ENCODE measurements at places on chromosomes 11 and 22.

DNA sequence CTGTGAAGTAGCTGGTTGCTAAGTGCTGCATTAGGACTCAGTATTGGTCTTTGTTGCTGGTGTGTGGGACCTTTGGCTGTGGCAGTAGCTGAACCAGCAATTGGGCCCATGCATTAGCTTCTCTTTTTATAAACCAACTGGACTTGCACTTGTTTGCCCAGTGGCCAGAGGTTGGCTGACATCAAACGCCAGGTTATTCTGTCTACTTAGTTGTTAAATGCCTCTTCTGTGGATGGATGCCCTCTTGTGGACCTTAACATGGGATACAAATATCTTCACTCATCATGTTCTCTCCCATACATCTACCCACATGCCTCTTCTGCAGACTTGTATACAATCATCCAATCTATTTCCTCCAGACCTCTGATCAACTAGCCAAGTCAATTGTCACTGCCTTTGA lies 26.4 kb upstream of the ARHGAP20 start:
- no peak for DNase-seq

DNA sequence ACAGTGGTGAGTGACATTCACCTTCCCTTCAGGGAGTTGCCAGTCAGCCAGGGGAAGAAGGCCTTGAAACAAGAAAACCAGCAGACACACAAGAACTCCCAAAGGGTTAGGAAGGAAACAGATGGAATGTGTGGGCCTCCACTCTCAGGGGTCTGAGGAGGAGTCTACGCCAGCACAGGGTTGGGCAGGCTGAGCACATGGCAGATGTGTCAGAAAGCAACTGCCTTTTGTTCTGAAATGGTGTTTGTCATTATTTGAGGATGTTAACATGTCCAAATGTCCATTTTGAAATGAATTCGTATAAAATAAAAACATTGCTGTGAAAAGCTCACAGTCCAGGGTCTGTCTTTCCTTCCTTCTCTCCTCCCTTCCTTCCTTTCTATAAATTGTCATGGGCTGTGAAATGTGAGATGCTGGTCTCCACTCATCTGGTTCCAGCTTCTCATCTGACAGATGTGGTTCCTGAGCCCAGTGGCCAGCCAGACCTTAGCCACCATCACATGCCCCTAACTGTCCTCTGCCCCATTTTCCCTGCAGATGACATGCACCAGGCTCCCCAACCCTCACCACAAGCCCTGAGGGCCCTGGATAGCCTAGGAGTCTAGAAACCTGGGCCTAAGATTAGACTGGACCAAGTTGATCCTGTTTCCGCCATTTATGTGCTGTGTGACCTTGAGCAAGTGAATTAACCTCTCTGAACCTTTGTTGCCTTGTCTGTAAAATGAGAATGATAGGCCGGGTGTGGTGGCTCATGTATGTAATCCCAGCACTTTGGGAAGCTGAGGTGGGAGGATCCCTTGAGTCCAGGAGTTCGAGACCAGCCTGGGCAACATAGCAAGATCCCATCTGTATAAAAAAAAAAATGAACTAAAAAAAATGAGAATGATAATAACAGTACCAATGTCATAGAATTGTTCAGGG lies 56.2 kb upstream of the CRYBB3 start:
- DNase-seq = no peak

- no peak for DNase-seq
Observed at GRCh38 chr11:8097062-8097461, 16.1 kb downstream of the TUB start.

- DNase-seq = no peak
Observed at GRCh38 chr11:104759464-104759863, 138.8 kb downstream of the CASP12 start.

DNA sequence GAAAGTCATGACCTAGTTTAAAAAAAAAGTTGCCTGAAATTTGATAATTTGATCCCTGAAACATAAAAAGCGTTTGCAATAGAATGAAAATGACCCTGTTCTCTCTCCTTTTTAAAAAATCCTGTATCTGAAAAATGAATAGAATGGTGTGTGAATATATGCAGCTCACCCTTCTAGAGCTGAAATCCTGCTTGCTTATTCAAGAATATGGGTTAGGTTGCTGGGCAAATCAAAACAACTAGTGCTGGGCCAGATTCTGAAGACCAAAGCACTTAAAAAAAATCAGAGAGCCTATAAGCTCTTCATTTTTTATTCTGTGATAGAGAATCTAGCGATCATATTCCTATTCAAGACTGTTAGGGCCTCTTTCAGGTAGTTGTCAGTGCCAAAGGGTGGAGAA lies 131.6 kb downstream of the MPPED2 start:
- DNase-seq = no peak

DNA sequence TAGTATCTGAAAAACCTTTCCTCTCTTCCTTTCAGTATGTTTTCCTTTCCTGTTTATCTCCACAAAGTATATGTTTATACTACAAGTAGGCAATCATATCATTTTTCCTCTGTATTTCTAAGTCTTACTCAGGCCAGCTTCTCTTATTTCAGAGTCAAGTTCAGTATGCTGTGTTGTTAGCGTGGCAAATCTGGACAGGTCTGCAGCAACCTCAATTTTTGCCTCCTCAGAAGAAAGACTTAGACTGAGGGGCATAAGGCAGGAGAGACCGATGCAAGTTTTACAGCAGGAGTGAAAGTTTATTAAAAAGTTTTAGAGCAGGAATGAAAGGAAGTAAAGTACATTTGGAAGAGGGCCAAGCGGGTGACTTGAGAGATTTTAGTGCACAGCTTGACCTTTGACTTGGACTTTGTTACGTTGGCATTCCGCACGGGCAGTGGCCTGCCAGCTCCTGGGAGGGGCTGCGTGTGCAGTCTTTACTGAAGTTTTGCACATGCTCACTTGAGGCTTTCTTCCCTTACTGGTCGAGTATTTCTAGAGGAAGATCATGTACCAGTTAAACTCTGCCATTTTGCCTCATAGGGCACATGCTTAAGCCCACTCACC lies 343.2 kb downstream of the NTM start:
- no peak for DNase-seq

GRCh38 chr11:104782377-104782754 lies 115.9 kb downstream of the CASP12 start:
- DNase-seq = no peak

DNA sequence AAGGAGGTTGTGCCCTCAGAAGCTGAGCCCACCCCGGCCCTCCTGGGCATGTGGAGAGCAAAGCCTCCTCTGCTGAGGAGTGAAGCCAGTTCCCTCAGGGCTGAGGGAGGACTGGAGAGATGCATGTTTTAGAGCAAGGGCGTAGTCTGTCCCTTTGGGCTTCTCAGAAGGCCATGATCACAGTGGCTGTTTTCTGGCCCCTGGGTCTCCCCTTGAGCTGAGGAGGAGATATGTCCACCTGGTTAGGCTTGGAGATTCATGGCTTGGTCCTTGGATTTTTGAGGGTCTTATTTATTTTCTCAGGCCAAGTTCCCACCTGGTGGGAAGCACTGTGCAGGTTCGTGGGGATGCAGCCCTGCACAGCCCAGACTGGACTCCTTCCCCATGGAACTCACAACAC lies 46.5 kb upstream of the THY1 start:
- DNase-seq = no peak

DNA sequence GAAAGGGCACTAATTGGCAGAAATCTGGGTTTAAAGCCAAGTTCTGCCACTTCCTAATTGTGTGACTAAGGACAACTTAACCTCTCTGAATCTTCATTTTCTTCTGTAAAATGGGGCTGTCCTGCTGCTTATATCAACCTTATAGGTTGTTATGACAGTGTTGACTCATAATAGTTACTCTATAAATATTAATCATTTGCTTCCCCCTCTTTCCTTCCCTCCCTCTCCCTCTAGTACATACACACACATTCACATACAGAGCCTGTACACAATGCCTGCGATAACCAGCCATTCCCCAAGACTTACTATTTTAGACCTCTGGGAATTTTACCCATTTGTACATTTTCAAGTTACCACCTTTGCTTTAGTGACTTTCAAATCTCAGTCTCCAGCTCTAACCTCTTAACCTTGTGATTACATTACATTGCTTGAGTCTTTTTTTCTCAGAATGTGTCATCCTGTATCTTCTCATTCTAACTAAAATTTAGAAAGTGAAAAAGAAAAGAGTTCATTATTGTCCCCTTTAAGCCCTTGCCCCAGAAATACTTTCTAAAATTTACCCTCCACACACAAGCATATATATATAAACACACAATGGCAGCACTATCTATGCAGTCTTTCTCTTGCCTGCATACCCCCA lies 31.9 kb downstream of the GDPD4 start:
- no peak for DNase-seq

DNA sequence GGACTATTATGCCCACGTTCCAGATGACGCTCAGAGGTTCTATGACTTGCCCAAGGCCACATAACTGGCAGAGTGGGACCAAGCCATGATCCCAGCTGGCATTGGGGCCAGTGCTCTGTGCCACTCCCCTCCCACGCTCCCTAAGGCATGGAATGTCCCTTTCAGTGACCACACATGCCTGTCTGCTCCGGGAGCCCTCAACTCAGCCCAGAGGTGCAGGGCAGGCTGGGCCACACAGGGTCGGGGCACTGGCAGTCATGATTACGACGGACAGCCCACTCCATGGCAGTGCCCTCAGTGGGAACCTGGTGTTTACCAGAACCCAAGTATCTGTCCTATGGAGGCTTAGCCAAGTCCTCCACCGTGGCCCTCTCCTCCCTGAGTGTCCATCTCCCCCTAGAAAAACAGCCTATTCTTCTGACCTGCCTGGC lies 10.0 kb downstream of the RHBDD3 start:
- DNase-seq = no peak

- DNase-seq = no peak
Observed at GRCh38 chr11:73248526-73249185, 23.5 kb upstream of the P2RY6 start.

GRCh38 chr11:57499413-57499982 lies 16.0 kb downstream of the SLC43A1 start:
- DNase-seq = no peak

GRCh38 chr11:73284106-73284505 lies 12.0 kb downstream of the P2RY6 start:
- no peak for DNase-seq

DNA sequence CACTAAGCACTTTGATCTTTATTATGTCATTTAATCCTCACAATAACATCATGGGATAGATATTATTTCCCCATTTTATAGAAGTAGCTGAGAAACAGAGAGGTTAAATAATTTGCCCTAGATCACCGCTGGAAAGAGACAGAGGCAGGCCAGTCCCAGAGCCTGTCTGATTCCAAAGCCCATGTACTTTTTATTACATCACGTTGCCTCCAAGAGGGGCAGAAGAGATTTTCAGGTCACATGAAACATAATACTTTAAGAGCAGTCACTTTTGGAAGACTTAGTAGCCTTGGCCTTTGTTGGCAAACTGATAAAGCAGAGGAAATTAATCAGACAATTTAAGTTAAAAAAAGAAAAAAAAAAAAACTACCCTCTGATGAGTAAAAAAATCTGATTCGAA lies 200.2 kb upstream of the ARHGAP20 start:
- DNase-seq = no peak

DNA sequence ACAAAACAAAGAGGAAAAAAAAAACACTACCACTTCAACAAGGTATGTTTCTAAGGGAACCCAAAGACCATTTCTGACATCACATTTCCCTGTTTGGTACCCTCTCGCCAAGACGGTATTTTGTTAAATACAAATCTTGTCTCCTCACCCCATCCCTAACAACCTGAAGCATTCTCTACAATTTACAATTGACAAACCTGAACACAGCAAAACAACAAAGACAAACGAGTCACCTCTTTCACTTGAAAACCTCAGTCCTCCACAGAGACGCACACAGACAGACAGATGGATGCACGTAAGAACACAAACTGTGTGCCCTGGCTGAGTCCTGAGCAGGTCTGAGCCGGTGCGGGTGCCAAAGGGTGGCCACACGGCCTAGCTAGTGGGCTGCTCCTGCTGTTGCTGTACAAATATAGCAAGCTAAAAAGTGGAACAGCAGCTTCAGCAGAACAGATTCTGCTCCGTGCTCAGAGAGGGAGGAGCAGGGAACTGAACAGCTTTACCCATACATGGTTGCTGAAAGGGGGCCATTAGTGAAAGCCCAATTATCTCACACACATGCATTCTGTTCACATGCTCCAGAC lies 28.5 kb downstream of the CELF1 start:
- no peak for DNase-seq

GRCh38 chr22:47533961-47534803 lies 771.7 kb downstream of the TBC1D22A start:
- DNase-seq = no peak

GRCh38 chr11:72468289-72468688 lies 34.0 kb upstream of the CLPB start:
- DNase-seq = no peak

- DNase-seq = no peak
Observed at GRCh38 chr11:2383852-2384804, 7.0 kb downstream of the CD81 start.

GRCh38 chr11:7592711-7593110 lies 78.9 kb downstream of the PPFIBP2 start:
- no peak for DNase-seq

GRCh38 chr11:83713708-83714107 lies 427.5 kb upstream of the CCDC90B start:
- no peak for DNase-seq

- no peak for DNase-seq
Observed at GRCh38 chr11:73413256-73413655, 37.1 kb downstream of the RELT start.

GRCh38 chr11:72396041-72396440 lies 38.3 kb downstream of the CLPB start:
- no peak for DNase-seq

- DNase-seq = no peak
Observed at GRCh38 chr11:76918941-76919386, 58.2 kb downstream of the ACER3 start.

- DNase-seq = no peak
Observed at GRCh38 chr11:103959279-103959942, 77.0 kb upstream of the DDI1 start.

DNA sequence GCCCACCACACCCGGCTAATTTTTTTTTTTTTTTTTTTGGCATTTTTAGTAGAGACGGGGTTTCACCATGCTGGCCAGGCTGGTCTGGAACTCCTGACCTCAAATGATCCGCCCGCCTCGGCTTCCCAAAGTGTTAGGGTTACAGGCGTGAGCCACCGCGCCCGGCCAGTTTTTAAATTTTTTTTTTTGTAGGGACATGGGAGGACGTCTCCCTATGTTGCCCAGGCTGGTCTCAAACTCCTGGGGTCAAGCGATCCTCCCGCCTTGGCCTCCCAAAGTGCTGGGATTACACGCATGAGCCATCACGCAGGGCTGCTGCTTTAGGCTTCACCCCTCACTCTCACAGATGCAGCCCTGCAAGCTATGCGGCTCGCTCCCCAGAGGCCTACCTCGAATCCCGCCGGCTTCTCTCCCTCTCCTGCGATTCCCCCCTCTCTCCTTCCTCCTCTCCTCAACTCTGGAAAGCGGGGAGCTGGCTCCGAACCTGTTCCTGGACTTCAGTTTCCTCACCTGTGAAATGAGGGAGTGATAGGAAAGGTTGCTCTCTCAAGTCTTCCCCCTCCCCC lies 926 bp downstream of the CCDC157 start:
- no peak for DNase-seq

Measured in activated CD4-positive, CD25-positive, alpha-beta regulatory T cell treated with anti-CD3 and anti-CD28 coated beads, Interleukin-2, amount 50 U/mL, for 16 hours (primary cell).